ENCODE measurements at places on chromosomes 3 and 15. TPM values are rescaled to one million over a fixed set of nuclear protein-coding genes. Genes with fewer than 3 reads are reported as not detected.

GOLGA8N gene
- 12.1 TPM for total RNA-seq

FBXW12 gene
- not detected for total RNA-seq

C3orf20 gene
- not detected for total RNA-seq

CNTN3 gene
- total RNA-seq, result 3.6 TPM

DNA sequence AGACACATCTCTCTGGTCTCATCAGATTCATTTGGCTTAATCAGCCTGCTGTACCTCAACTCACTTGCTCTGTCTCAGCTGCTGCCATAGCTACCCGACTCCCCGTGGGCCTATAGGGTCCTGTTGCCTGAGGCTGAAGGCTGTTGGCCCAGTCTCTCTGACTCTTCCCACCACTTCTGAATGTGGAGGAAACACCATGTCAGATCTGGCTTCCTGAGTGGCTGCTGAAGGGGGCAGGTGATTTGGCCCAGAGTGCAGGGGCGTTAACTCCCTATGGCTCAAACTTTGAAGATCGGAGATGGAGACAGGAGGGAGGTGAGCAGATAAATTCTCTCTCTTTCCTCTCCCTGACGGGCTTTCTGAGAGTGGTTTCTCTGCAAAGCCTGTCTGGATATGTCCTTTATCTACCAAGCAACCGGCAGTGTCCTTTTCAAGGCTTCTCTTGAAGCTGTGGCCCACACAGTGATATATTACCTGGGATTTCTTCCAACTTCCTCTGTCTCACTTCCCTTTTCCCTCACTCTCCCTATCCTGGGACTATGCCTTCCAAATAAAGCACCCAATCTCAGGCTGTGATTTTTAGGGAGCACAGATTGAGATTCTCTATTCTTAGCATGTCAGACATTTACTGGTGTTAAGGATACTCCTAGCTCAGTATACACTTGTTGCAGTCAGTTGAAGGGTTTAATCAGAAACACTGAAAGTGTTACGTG lies 334.9 kb upstream of the TBC1D5 start:
- DNase-seq, result no peak

DNA sequence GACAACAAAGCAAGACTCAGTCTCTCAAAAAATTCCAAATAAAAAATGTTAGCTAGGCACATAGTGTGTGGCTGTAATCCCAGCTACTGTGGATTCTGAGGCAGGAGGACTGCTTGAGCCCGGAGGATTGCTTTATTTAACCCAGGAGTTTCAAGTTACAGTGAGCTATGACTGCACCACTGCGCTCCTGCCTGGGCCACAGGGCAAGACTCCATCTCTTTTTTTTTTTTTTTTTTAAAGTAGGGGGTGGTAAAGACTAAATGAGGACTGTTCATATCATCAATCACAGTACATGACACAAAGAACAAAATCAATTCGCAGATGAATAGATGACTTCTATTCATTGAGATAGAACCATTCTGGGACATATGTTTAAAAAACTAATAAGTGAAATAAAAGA lies 48.1 kb downstream of the ACAP2 start:
- no peak for DNase-seq

DNA sequence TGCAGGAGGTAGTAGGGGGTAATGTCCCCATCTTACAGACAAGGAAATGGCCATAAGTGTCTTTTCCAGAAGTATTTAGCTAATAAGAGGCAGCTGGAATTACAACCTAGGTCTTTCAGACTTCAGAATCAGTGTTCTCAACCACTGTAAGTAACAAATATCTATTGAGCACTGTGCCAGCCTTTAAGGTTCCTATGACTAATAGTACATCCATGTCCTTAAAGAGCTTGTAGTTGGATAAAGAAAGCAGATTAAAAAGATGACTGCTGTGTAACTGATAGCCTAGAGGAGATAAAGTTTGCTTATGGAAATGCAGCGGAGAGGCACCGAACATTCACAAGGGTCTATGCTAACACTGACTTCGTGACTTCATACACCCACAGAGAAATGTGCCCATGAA lies 136.0 kb downstream of the KCNMB2 start:
- DNase-seq, result no peak

DNA sequence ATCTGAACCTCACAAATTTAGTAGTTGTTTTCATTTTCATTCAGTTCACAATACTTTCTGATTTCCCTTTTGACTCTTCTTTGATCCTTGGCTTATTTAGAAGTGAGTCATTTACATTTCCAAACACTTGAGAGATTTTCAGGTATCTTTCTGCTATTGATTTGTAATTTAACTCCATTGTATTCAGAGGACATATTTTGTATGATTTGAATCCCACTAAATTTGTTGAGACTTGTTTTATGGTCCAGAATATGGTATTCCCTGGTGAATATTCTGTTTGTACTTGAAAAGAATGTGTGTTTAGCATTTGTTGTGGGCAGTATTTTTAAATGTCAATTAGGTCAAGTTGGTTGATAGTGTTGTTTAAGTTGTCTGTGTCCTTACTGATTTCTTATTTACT lies 29.6 kb downstream of the FAN1 start:
- no peak for DNase-seq

GRCh38 chr3:85427467-85427866 lies 468.7 kb downstream of the CADM2 start:
- no peak for DNase-seq

DNA sequence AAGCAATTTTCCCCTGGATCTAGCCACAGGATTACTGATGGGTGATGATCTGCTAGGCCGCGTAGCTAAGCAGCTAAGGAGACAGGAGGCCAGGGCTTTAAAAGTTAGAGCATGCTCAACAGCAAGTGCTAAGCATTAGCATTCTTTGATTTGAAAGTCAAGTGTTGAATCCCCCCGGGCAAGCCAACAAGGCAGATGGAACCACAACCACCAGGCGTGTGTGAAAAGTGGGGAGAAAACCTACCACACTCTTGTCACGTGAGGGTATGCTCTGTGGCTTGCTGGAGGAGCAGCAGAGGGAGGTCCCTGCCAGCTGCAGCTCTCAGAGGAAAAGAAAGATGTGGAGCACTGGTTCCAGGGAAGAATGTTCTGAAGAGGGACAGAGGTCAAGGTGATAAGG lies 20.9 kb downstream of the SLC51A start:
- no peak for DNase-seq

GRCh38 chr3:160134454-160134853 lies 90.8 kb upstream of the C3orf80 start:
- DNase-seq, result no peak

DNA sequence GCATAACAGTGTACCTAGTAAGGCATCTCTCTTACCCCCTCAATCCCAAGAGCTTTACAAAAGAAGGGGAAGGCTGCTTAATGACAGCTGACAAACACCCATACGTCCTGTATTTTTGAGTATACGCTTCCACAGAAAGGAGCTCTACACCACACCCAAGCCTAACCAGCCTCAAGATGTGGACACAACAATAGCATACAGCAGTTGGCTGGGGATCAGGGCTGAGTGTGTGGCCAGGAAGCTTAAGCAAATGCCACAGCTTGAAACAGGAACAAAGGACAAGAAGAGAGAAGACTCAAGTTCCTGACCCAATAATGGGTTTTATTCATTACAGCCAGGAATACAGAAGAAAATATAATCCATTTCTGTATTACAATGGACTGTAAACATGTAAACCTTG lies 6.9 kb downstream of the HEXA start:
- peak; percentile 37 for DNase-seq

GRCh38 chr15:38499651-38500050 lies 45.7 kb downstream of the FAM98B start:
- no peak for DNase-seq

DNA sequence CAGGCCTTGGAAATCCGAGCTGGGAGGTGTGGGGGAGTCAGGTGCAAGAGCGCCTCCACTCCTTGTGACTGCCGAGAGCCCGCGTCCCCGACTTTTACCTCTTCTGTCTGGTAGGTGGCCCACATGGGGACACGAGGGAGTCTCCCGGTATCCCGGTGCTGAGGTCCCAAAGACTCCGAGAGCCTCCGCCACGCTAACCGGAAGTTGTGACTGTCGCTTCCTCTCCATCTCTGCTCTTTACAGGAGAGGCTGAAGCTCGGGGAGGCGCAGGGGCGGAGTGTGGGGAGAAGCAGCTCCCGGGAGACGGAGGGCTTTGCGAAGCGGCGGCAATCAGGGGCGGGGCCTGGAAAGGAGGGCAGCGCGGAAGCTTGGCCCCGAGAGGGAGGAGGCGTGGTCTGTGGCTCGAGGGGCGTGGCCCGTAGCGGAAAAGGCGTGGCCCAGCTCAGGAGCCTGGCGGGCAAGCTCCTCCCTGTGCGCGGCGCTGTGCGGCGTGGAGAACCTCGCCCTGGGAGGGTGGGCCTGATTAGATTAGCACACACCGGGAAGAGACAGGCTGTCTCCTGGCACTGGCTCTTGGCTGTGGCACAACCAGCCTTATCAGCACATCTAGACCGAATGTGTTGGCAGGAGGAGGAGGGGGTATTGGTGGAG lies 143.9 kb downstream of the GABRB3 start:
- DNase-seq, result peak; percentile 69

DNA sequence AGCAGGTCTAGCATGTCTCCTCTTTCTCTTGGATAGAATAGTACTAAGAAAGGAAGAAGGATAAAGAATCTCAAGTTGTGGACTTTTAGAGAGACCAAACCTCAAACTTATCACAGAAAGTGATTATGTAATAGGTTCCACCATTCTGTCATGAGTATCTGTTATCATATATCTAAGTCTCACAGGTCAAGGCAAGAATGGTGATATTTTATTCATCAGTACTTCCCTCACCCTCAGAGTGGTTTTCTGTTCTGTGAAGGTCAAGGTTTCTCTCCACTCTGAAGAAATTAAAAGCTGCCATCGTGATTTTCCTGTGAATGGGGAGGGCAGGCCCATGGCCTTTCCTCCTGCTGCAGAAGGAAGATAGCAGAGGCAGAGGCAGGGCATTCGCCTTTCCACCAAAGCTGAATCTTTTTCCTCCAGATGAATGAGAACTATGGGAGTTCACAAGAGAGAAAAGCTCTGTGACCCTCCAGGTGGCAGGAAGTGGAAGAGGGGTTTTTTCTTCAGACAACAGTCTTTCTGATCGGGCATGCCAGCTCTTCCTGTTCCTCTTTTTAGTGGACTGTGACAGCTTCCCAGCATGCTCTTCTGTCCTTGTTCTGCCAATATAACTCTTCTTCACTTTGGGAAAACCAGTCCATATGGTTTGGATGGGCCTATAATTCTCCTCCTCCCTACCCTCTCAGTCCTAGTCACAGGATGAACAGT lies 37.1 kb upstream of the CCK start:
- DNase-seq, result no peak

DNA sequence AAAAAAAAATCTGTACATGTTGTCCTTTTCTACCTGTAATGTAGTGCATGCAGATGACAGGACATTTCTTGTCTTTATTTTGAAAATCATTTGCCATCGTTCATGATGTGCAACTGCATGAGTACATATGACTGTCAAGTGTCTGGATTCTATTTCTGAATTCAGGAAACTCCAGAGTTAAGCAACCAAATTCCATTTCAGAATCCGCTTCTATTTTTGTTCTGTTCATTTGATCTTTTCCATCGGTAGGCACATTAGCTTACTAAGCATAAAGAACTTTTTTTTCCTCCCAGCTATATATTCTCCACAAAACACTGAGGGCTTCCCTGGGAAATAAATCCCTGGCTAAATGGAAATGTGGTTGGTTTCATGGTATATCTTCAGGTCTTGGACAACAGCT lies 365.6 kb downstream of the PTPRG start:
- no peak for DNase-seq

DNA sequence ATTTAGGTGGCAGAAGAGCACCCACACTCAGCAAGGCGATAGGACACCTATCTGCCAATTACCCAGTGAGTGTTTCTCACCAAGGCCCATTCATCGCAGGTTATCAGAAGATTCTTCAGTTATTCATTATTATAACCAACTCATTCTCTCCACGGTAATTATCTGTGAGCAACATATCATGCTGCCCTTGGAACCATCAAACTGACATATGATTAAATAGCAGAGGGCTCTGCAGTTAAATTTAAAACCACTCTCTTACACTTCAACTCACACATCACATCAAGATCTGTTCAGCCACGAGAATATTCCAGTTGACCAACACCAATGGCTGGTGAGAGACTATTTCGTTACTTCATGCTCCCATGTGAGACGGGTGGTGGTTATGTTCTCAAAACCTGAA lies 489.3 kb downstream of the ERC2 start:
- DNase-seq, result no peak

DNA sequence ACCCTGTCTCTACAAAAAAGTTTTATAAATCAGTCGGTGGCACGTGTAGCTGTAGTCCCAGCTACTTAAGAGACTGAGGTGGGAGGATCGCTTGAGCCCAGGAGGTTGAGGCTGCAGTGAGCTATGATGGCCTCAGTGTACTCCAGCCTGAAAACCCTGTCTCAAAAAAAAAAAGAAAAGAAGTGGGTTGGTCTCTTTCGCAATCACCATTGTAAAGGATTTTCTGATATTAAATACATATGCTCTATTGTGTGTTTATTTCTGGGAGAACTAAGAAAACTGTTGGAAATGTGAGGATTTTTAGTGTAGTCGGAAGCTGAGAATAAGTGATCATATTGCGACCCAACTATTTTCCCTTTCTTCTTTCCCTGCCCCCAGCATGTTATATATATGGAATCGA lies 7.5 kb downstream of the ZNF710 start:
- no peak for DNase-seq

DNA sequence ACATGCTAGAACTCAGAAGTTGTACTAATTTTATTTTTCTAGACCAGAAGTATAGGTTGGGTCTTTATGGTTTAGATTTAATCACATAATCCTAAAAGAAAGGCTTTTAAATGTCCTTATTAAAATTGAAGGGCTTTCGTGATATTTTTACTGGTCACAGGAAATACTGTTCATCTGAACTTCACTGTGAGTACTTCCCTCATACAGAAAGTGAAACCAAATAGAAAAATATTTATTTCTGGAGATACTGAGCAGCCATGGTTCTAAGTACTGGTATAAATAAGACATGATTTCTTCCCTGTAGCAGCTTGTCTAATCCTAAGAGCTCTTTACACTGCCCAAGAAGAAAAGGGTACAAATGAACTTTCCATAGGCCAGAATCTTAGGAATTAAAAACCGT lies 2.0 kb downstream of the SNRK start:
- no peak for DNase-seq
